ENCODE measurements at places on chromosomes 3 and 15. TPM values are rescaled to one million over a fixed set of nuclear protein-coding genes. Genes with fewer than 3 reads are reported as not detected.

DNA sequence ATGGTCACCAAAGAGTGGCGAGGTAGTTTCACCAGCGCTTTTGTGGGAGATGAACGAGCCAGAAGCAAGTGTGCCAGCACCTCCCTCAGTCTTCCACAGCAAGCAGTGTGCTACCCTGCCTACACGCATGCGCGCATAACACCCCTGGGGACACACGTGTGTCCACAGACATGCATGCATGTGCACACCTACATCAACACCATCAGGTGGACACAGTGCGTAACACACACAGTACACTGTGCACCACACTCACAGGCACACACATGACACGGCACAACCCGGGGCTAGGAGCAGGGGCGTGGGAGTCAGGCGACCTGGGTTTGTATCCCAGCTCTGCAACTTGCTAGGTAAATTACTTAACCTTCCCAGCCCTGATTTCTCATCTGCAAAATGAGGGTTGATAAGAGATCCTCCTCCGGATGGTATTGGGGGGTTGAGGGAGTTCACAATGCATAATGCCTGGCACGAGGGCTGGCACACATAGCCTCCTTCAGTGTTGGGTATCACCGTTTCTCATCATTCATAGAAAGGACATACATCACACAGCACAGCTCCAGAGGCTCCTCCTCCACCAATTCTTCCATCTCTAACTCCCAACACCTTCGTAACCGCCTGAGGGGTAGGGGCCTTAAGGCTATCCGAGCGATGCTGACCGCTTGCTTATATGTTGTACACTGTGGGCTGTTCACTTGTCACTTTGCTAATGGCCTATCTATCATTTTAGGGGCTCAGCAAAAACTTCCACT is 174.9 kb downstream of the SMAD6 start:
- DNase-seq: no peak

GRCh38 chr3:127814325-127814781 is 8.0 kb downstream of the MGLL start:
- no peak for DNase-seq

DNA sequence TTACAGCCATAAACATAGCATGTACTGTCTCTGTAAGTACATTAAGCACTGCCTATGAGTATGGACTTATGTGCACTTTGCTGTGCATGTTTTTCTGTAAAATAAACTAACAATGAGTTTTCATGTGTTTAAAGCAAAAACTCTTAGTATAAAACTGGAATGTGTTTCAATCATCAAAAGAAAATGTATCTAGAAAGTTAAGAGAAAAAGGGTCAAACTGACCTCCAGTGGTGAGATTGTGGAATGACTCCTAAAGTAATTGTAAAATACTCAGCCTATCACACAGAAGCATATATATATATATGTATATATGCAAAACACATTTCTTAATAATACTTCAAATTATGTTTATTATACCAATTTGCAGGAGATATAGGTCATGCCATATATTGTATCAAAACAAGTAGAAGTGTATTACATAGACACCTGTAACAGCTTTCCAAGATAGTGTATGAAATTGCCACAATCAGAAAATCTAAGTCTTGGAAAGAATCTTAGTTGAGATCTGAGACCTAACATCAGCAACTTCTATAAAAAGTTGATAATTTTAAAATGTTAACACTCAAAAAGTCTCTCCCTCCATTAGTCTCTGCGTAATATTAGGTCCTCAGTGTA is 199.6 kb downstream of the FMN1 start:
- DNase-seq: no peak

DNA sequence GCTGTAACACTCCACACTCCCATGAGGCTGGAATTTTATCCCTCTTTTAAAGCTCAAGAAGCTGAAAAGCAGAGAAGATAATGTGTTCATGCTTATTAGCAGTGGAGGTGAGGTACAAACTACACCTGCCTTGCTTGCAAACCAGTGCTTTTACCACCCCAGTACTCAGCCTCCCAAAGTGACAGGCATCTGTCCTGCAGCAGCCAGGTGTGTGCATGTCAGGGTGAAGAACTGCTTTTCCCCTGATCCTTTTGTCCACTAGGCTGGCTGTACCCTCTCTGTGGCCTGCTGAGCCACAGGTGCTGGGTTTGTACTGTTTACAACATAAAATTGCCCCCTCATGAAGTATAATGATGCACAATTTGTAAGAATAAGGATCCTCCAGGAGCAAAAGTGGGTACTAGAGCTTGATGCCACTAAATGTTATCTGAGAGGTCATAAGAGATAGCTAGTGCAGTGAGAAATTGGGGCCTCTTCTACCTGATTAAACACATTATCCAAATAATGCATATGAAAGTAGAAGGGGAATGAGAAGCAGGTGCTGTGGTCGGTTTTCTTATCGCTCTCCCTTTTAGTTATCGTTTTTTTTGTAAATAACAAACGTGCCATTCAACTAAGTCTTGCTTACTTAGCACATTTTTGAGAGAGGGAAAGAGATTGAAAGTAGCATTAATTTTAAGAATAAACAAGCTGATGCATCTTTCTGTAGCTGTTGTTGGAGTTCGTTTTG is 39.2 kb upstream of the GADL1 start:
- no peak for DNase-seq

GRCh38 chr3:71061037-71061436 is 522.5 kb downstream of the FOXP1 start:
- DNase-seq: no peak

DNA sequence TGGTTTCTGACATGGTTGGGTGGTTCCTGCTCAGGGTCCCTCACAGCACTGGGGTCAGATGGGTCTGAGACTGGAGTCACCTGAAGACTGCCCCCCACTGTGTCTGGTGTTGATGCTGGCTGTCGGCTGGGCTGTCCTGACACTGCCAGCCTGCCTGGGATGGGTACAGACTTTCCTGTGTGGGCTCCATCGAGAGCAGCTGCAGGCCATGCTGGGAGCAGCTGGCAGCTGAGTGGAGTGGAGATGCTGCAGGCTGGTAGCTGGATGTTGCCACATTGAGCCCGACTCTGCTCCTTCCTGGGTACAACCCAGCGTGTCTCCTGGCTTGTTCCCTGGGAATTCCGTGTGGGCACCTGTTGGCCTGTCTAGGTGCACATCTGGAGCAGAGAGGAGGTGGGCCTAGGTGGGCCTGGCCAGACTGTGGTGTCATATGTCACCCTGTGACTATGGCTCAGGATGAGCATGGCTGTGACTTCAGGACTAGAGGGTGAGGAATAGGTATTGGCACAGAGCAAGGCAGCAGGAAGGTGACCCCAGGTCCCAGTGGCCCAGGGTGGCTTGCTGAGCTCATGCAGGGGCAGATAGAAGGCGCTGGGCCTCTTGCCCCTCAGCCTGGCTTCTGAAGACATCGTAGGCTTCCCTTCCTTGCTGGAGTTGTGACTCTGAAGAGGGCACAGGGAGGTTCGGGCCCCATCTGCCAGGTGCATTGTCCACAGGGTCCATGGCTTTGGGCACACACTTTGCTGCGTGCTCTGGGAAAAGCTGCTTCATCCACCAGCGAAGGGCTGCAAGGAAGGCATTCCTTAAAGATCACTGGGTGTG is 40.0 kb upstream of the PRR23E start:
- no peak for DNase-seq

DNA sequence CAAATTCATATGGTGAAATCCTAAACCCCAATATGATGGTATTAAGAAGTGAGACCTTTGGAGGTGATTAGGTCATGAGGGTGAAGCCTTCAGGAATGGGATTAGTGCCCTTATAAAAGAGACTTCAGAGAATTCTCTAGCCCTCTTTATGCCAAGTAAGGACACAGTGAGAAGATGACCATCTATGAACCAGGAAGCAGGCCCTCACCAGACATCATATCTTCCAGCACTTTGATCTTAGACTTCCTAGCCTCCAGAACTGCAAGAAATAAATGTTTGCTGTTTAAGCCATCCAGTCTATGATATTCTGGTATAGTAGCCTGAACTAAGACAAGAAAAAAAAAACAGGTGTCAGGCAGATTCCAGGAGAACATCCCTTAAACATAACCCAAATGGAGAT is 45.9 kb upstream of the AP4E1 start:
- no peak for DNase-seq

DNA sequence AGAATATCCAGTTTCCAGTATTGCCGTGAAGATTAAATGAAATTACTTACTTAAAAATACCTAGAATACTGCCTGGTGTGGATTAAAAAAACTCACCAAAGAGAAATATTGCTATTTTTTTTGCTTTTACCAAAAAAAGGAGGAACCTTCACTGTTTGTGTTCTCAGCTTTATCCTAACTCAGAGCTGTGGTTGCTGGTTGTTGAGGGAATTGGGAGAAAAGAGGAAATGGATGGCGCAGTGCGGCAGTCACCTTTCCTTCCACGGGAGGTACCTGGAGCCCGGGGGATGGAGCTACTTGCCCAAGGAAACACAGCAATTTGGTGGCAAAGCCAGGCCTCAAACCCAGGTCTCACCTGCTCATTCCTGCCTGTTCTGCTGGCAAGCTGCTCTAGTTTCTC is 270.3 kb downstream of the RPLP1 start:
- DNase-seq: no peak

- DNase-seq: no peak
Observed at GRCh38 chr3:102156426-102156825, 278.4 kb upstream of the ZPLD1 start.

GRCh38 chr15:89155122-89155521 is 66.3 kb downstream of the RLBP1 start:
- no peak for DNase-seq

GRCh38 chr3:120488296-120488695 is 37.5 kb upstream of the FSTL1 start:
- no peak for DNase-seq

DNA sequence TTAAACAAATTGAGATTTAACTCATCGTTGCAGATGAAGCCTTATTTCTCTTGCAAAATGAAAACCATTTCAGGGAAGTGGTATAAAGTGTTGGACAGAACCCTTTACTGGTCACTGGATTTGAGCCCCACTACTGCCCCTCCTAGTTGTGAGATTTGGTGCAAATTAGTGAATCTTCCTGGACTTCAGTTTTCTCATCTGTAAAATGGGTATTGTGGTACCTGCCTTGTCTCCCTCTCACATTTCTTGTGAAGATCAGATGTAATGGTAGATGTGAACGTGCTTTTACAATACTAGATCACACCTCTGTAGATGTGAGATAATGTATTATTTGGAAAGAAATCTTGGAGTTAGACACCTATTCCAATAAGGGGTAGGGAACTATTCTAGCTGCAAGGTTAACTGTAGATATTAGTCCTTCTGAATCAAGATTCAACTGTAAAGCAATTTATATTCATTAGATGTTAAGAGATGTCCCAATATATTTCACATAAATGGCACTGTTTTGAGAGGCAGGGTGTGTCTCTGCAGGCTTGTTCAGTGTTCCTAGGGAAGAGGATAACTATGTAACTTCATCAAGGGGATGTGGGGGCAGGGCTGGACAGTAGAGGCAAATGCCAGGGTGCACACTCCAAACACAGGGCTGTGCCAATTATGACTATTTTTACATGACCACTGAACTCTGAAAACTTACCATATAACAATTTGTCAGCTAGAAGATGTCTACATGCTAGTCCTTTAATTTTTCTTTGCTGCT is 112.4 kb upstream of the PFN2 start:
- DNase-seq: no peak

DNA sequence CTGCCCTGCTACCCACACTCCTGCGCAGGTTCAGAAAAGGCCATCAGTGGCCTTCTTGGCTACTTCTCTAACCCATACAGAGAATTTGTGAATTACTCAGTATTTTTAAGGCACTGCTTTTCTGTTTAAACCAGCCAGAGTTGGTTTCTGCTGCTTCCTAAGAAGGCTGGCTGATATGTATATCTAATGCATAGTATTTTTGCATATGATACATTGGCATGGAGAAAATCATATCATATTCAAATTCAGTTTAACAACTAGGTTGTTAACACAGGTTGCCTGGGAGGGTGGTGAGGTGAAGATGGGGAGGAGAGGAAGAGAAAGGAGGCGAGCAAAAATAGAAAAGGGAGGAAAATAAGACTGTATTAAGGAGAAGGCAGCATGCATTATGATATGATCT is 132.8 kb upstream of the ADPGK start:
- DNase-seq: no peak

DNA sequence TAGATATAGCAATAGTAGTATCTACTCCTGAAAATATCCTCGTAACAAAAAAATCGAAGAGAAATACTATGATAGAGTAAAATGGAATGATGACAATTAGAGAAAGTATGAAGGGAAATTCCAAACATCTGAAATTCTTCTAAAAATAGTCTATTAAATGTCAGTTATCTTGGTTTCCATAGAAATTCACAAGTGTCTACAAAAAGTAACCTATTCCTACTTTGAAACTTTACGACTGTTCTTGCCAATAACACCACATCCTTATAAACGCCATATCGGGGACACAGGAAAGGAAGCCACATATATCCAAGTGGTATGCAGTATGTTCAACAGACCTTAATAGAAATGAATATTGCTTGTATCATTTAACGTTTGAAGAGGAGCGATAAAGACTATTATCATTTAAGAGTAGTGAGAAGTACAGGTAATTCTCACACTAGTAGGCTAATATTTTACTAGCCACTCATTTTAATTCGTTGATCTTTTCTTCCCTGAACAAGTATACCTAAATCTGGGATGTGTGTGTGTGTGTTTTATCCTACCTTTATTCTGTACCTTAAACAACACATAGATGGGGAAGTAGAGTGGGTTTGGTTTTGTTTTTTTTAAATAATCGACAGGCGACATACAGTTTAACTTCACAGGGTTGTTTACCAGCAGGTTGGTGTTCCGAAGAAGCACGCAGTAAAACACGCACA is 1.2 kb downstream of the GPR176 start:
- no peak for DNase-seq

DNA sequence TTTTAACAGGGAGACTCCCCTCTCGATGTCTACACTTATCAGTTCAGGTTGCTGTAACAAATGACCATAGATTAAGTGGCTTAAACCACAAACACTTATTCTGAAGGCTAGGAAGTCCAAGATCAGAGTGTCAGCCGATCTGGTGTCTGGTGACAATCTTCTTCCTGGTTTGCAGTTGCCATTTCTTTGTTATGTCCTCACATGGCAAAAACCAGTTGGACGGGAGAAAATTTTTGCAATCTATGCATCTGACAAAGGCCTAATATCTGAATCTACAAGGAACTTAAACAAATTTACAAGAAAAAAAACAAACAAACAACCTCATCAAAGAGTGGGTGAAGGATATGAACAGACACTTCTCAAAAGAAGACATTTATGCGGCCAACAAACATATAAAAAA is 116.9 kb upstream of the FOXB1 start:
- DNase-seq: no peak

DNA sequence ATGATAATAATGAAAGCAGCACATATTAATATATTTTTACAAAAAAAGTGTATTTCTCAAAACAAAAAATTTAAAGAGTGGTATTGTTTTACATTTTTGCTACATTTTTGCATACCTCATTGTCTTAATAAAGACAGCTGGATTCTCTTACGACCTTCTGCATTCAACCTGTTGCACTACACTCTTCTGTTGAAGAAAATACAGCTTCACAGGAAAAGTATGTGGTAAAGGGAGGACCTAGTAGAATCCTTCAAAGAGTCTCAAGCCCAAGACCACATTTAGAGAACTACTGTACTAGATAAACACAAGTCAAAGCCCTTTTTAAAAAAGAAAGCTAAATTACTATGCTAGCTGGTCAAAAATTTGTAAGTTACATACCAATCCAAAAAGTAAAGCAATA is 7.9 kb downstream of the ZNF280D start:
- no peak for DNase-seq

ZNF501 gene
- 11.5 TPM for polyA plus RNA-seq

GPR171 gene
- not detected for polyA plus RNA-seq

EPB42 gene
- 5.1 TPM for polyA plus RNA-seq

ITIH1 gene
- polyA plus RNA-seq: 0.31 TPM

KBTBD8 gene
- polyA plus RNA-seq: 1.3 TPM

MINAR1 gene
- polyA plus RNA-seq: 0.83 TPM

ABHD10 gene
- 58.8 TPM for polyA plus RNA-seq
